Hematopoietic multipotent progenitor cell (in vitro differentiated cells): ENCODE measurements at places on chromosomes 5 and 9.

GRCh38 chr5:139205586-139205985, 7.4 kb upstream of the SIL1 start:
- no peak for DNase-seq

DNA sequence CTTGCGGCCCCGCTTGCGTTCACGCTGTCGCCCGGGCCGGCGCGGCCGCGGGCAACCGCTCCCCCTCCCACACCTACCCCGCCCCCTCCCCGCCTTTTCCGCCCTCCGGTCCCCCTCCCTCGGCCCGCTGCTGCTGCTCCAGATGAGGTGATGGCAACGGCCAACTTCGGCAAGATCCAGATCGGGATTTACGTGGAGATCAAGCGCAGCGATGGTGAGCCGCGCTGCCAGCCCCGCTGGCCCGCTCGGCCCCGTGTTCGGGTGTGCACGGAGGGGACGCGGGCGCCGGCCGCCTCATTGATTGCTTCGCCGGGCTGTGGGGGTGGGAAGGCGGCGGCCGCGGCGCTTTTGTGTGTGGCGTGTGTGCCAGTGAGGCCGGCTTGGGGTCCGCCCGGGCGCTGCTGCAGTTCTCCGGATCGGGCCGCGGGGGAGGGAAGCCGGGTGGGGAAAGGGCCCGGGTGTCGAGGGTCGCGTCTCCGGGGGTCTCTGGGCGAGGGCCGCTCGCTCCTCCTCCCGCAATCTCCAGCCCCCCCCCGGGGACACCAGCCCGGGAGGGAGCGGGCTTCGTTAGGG, 403 bp downstream of the KIF2A start:
- DNase-seq = no peak

DNA sequence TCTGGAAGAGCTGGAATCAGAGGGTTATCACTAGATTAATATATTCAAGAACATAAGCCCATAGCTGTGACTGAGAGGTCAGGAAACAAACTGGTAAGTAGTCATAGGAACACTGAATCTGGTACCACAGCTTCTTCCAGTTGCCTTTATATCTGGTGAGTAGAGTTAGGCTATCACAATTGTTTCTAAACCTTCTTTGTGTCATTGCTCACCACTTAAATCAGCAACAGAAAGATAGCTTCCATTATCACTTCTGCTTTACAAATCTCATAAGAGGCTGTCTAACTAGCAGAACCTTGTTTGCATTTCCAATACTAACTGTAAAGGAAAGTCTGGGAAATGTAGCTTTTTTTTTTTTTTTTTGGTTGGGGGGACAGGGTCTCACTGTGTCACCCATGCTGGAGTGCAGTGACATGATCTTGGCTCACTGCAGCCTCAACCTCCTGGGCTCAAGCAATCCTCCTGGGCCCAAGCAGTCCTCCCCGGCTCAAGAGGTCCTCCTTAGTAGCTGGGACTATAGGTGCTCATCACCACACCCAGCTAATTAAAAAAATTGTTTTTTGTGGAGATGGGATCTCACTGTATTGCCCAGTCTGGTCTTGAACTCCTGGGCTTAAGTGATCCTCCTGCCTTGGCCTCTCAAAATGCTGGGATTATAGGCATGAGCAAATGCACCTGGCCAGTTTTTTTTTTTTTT, 22.0 kb downstream of the CDC42SE2 start:
- no peak for DNase-seq

- DNase-seq = no peak
These were observed 54.3 kb downstream of the NR6A1 start for GRCh38 chr9:124716808-124717207.

DNA sequence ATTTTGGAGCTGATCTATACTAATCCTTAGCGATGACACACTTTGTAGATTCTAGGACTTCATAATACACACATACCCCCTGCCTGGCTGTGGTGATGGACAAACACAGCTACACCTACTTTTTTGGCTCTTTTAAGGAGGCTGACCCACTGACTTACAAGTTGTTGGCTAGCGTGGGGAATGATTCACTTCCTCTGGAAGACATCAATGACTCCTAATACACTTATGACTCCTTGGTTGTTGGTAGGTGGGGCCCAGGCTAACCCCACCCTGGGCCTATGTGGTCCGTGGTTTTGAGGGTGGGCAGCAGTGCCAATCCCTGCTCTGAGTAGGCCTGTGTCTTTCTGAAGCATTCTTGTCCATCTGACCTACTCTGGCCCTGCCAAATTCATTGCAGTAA, 144.4 kb downstream of the SLC12A2 start:
- DNase-seq = no peak

- no peak for DNase-seq
These were observed 563.9 kb upstream of the SEMA6A start for GRCh38 chr5:117138523-117138922.

GRCh38 chr5:139847790-139848507, 52.3 kb downstream of the PSD2 start:
- peak; percentile 67 for DNase-seq

DNA sequence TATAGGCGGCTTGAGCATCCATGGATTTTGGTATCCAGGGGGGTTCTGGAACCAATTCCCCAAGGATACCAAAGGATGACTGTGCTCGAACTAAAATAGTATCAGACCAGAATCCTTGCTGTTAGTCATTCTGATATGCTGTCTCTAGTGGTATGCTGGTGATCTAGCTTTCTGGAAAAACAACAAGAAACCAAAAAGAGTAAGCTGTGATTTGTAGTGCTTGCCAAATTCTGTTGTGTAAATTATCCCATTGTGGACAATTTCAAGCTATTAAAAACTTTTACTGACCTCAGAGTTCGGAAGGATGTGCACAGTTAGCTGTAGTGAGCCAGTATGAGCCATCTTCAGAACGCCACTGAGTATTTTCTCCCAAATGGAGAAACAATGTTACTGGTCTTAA, 99.0 kb upstream of the FBN2 start:
- no peak for DNase-seq

DNA sequence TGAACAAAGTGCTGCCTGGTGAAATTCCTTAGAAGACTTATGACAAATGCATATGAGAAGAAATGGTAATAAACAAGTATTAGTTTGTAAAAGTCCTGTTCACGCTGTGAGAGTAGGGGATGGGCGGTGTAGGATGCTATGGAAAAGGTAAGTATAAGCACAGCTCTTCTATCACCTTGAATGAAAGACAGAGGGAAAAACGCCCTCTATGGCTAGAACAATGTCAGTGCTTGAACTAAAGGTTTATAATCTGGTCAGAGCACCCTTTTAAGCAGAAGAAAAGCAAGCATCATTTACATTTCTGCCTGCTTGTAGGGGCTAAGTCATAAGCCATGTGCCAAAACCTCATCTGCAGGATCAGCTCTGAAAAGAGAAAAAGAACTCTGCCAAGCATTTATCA, 115.2 kb downstream of the LHFPL2 start:
- peak; percentile 55 for DNase-seq

- no peak for DNase-seq
These were observed 39.0 kb upstream of the CLPTM1L start for GRCh38 chr5:1383886-1384401.

GRCh38 chr5:41345295-41345694, 132.0 kb upstream of the C6 start:
- DNase-seq = no peak

DNA sequence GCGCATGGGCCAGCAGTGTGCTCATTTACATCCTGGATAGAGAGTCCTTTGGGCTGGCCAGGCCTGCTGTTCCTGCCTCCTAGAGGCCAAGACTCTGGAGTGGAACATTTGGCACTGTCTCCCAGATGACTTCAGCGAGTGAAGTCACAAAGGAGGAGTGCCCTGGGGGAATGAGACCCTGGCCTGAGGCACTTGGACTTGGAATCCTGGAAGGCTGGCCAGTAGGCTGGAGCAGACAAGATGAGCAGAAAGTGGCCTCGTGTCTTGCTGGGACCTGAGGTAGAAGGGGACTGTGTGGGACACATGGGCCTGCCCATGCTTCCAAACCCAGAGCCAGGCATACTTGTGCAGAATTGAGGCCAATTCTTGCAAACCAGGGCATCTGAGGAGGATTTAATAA, at the start of gene TSSK1B:
TSSK1B (minus strand) TSS at position 101 of the 400 bp plus-strand sequence. CDS start 150 bp downstream, outside the sequence.
- no peak for DNase-seq

DNA sequence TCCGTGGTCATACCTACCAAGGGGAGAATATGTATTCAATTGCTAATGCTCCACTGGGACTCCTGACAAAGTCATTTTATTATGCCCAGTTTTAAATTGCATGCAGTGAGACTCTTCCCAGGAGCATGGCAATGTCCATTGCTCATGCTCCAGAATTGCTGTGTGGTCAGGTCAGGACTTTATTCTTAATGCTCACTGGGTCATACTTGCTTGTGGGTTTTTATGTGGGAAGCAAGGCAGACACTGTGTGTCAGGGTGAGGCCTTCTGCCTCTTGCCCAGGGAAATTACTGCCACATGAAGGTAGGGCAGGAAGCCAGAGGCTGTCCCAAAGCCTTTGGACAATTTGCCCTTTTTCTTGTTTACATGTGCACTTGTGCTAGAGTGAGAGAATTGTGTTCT, 164.6 kb upstream of the MEF2C start:
- DNase-seq = no peak

GRCh38 chr5:6601271-6601670, 31.6 kb downstream of the NSUN2 start:
- DNase-seq = no peak

GRCh38 chr9:131262327-131263032, 13.8 kb downstream of the FAM78A start:
- DNase-seq = no peak

DNA sequence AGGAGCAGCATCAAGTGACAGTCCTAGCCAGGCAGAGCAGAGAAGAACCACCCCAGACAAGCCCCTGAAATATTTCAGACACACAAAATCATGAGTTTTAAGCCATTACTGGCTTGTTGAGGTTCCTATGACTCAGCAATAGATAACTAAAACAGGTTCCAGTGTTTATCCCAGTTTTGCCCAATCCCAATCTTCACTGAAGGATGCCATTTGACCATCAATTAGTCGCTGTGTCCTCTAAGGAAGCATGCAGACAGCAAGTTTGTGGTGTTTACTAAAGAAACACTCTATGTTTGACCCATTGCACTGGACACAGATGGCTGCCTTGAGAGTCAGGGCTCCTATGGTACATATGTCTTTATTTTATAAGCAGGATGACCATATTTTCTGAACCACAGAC, 186.7 kb downstream of the SYK start:
- DNase-seq = no peak

DNA sequence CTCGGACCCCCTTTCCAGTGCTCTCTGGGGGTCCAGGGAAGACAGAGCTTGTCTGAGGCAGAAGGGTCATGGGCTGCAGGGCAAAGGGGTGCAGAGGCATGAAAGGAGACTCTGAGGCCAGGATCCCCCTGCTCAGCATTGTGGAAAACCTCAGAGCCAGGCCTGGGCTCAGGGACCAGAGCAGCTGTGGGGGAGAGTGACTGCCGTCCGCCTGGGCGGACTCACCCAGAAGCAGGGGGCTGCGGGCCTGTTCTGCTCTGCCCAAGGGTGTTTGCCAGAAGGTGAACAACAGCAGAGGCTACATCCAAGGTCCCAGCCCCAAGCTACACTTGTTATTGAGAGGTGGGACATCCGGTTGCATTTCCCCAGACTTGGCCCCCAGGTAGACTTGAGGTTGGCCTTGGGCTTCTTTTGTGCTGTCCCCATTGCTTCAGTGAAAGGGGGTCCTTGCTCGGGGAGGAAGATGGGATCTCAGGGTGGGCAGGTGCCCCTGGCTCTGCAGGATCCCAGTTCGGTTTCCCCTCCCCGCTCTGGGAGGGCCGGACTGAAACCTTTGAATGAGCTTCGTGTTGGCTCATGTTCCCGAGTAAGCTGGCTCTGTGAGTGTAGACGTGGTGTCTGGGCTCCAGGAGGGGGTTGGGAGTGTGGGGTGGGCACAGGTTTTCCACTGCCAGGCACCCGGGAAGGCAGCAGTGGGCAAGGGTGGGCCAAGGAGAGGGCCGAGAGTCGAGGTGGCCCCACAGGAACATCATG, 92.1 kb downstream of the COL5A1 start:
- no peak for DNase-seq

GRCh38 chr5:186091-187041, 4.9 kb upstream of the LRRC14B start:
- DNase-seq = no peak

GRCh38 chr9:4321554-4321953, 21.7 kb upstream of the GLIS3 start:
- no peak for DNase-seq

GRCh38 chr5:61182449-61182848, 20.2 kb upstream of the SMIM15 start:
- no peak for DNase-seq

- no peak for DNase-seq
These were observed 109.0 kb downstream of the FAM174A start for GRCh38 chr5:100644185-100644584.

DNA sequence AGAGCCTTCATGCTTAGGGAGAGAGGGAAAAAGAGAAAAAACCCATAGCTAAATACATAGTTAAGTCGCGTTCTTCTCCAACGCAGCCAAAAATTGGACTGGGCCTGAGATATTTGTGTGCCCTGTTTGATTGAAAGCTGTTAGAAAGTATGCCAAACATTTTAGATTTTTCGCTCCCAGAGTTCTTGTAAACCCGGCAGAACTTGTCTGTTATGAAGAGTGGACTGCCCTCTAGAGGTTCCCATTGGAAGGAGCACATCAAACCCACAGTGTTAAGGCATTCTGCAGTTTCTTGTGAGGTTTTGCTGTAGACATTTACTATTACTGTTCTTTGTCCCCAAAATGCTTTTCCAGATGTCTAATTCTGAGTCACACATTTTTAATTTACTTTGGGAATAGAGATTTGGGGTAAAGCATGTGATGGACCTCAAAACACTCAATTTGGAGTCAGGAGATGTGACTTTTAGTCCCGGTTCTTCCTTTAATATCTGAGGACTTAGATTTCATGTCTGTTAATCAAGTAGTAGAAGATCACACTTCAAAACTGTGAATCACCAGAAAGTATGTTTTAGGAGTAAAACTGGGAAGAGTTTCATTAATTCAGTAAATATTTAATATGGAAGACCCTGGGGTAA, 96.6 kb downstream of the PCSK1 start:
- peak; percentile 32 for DNase-seq

GRCh38 chr5:112711436-112711835, 26.2 kb upstream of the APC start:
- no peak for DNase-seq

DNA sequence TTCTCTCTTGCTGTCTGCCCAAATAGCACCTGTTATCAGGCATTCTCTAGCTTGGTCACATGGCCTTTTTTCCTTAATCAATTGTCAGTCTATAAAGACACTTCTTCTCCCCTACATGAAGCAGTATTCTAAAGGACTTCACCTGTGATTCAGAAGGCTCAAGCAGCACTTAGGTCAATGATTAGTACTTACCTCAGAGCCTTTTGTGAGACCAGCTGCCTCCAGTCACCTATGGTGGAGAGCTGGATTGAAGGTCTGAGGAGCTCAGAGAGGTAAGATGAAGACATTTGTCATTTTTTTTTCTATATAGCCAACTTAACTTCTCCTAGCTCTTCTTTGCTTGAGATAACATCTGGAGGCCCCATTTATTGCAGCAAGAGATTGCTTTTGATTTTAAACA, 278.3 kb upstream of the PCSK5 start:
- DNase-seq = no peak

- DNase-seq = no peak
These were observed 20.4 kb upstream of the TRIM52 start for GRCh38 chr5:181281077-181281983.
